Small intestine (tissue), 16 donors: ENCODE measurements at places on chromosomes 3 and 15. TPM values are rescaled to one million over a fixed set of nuclear protein-coding genes. Genes with fewer than 3 reads are reported as not detected.

GASK1A gene
- 0.45 TPM for polyA plus RNA-seq

CCR9 gene
- 0.22 TPM for polyA plus RNA-seq

LAMB2 gene
- 312 TPM for polyA plus RNA-seq

STX19 gene
- polyA plus RNA-seq: 5.1 TPM

DNA sequence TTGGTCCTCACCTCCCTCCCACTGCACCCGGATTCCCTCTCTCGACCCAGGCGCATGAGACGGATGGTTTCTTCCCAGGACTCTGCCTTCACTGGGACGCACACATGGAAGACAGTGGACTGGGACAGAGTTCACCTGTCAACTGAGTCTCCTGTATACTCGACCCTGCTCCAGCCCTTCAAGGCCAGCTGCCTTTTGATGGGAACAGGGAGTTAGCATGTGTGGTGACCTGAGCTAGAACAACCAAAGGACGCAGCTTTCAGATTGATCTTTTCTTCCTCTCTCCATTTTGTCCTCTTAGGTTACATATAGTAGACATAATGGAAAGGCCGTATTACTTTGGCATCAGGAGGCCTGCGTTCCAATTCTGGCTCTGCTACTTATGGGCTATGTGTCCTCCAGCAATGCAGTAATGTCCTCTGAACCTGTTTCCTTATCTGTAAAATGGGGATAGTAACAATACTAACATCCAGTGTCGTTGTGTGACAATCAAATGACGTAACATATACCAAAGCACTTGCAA, 94.1 kb downstream of the PEX5L start:
- DNase-seq: no peak
- H3K4me1 ChIP-seq: no peaks in the 10 kb centered on the region
- H3K4me3 ChIP-seq: no peak overlapping the region
- H3K27me3 ChIP-seq: peaks cover 5% of the 10 kb centered on the region
- no peak overlapping the region for H3K27ac ChIP-seq

GRCh38 chr3:126081618-126082361, 2.1 kb downstream of the SLC41A3 start:
- no peaks in the 10 kb centered on the region for H3K4me1 ChIP-seq
- no peaks in the 10 kb centered on the region for H3K36me3 ChIP-seq
- H3K27me3 ChIP-seq: no peaks in the 10 kb centered on the region
- no peak overlapping the region for H3K4me3 ChIP-seq

DNA sequence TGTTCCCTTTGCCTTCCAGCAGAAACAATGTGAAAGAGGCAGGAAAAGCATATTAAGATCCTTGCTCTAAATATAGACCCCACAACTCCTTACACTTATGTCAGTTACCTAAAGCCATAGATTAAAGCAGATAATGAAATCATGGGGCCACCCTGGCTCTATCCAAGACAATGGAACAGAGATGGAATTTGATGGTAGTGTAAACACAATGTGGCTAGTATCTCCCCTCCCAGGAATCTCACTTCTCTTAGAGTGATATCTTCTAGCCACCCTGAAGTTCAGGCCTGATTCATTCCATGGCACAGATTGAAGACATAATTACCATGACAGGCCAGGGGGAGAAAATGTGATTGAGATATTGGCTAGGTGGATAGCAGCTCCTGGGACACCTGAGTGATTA, 32.6 kb downstream of the GALNT15 start:
- H3K4me3 ChIP-seq: no peak overlapping the region
- H3K27me3 ChIP-seq: no peaks in the 10 kb centered on the region
- DNase-seq: no peak
- no peak overlapping the region for H3K27ac ChIP-seq
- no peaks in the 10 kb centered on the region for H3K4me1 ChIP-seq
- H3K36me3 ChIP-seq: no peaks in the 10 kb centered on the region

- peaks cover 6% of the 10 kb centered on the region for H3K4me1 ChIP-seq
- no peaks in the 10 kb centered on the region for H3K36me3 ChIP-seq
- H3K27ac ChIP-seq: no peak overlapping the region
- H3K4me3 ChIP-seq: no peak overlapping the region
- no peaks in the 10 kb centered on the region for H3K27me3 ChIP-seq
- no peak for DNase-seq
These were observed 6.2 kb upstream of the THRB start for GRCh38 chr3:24500806-24501205.

DNA sequence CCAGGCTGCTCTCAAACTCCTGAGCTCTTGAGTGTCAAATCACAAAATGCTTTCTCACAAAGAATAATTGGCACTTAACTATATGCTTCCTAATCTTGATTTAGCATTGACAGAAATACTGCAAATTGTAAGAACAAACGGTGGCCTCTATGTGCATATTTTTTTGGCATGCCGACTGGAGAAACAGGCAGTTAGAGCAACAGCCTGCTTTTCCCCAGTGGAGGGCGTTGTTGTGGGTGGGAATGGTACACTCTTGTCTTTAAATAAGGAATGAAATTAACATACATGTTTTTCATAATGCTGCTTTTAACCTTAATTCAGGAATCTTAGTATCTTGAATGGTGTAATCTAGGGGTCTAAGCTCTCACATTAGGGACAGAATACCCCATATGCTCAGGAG, 31.1 kb upstream of the SV2B start:
- no peaks in the 10 kb centered on the region for H3K4me1 ChIP-seq
- H3K4me3 ChIP-seq: no peak overlapping the region
- no peak for DNase-seq
- peaks cover 8% of the 10 kb centered on the region for H3K27me3 ChIP-seq
- no peaks in the 10 kb centered on the region for H3K36me3 ChIP-seq

DNA sequence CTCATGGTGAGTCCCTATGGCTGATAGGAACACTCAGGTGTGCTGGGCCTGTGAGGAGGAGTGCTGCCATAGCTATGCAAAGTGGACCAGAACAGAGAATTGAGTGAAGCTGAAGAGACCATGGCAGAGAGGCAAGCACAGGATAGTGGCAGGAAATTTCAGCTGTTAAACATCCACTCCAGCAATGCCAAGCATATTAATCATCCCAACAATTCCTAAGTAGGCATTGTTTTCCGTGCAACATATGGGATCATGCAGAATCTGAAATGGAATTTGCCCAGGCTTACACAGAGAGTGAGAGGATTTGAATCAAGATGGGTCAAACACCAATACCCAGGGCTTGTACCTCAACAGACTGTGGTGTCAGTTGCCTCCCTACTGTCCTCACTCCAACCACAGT, 582.6 kb upstream of the UBE2E2 start:
- H3K4me1 ChIP-seq: no peaks in the 10 kb centered on the region
- no peak overlapping the region for H3K27ac ChIP-seq
- no peaks in the 10 kb centered on the region for H3K27me3 ChIP-seq

DNA sequence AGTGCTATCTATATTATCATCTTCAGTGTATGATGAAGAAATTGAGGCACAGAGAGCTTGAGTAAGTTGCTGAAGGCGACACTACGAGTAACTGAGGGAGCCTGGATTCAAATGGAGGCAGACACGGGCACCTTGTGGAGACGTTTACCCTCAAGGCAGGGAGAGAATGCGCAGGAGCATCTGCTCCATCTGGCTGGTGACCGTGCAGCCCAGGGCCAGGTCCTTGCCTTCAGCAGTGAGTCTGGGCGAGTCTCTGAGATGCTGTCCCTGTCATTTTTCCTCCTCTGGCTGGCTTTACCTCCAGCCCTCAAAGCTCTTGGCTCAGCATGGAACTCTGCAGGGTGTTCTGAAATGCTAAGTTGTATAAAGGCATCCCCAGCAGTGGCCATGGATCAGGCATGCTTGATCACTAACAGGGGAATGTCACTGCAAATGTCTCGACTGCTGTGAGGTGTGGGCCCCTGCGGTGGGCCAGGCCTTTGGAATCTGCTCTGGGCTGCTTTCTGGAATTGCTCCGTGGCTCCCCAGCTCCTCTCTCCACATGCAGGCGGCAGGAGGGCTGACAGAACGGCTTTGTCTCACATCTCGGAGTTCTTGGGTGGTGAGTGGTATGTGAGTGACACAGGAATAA, 19.7 kb downstream of the SPSB4 start:
- H3K4me3 ChIP-seq: no peak overlapping the region
- no peaks in the 10 kb centered on the region for H3K27me3 ChIP-seq

GRCh38 chr15:92733934-92734521, 78.5 kb upstream of the FAM174B start:
- H3K27me3 ChIP-seq: no peaks in the 10 kb centered on the region
- DNase-seq: peak; percentile 69
- H3K4me3 ChIP-seq: peak overlapping the region; percentile 41

GRCh38 chr15:66566963-66567531, 1.2 kb upstream of the LCTL start:
- no peaks in the 10 kb centered on the region for H3K36me3 ChIP-seq
- no peak overlapping the region for H3K4me3 ChIP-seq
- H3K27ac ChIP-seq: no peak overlapping the region

DNA sequence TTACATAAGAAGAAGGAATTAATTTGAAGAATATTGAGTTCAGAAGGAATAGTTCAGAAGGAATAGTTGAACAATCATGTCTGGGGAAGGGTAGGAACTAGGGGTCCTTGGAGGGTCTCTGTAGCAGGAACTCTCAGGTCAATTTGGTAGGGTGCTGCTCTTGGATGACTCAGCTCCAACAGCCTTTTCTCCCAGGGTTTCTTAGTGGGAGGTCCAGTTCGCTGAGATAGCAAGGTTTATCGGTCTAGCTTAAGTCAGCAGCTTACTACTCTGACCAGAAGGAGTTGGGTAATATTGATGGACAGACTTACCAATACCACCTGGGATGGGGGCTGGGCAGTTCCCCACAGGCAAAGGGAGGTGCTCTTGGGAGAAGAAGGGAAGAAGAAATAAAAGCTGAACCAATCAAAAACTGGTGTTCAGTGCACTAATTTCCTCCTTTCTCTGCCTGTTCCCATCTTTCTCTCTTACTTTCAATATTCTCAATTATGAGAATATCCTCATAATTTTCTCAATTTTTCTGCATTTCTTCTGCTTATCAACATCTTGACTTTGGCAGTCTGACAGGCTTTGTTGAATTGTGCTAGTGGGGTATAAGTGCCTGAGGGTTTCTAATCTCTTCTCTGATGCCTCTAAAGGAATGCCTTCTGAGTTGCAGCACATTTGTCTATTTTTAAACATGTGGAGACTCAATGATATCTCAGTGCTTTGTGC, 14.4 kb upstream of the MITF start:
- no peaks in the 10 kb centered on the region for H3K36me3 ChIP-seq
- H3K27ac ChIP-seq: no peak overlapping the region
- H3K27me3 ChIP-seq: peaks cover 2% of the 10 kb centered on the region
- H3K4me1 ChIP-seq: no peaks in the 10 kb centered on the region
- no peak for DNase-seq

GRCh38 chr3:111249421-111249820, 177.8 kb downstream of the NECTIN3 start:
- H3K4me1 ChIP-seq: no peaks in the 10 kb centered on the region
- H3K27ac ChIP-seq: no peak overlapping the region
- no peaks in the 10 kb centered on the region for H3K36me3 ChIP-seq
- DNase-seq: no peak
- no peaks in the 10 kb centered on the region for H3K27me3 ChIP-seq
- H3K4me3 ChIP-seq: no peak overlapping the region

DNA sequence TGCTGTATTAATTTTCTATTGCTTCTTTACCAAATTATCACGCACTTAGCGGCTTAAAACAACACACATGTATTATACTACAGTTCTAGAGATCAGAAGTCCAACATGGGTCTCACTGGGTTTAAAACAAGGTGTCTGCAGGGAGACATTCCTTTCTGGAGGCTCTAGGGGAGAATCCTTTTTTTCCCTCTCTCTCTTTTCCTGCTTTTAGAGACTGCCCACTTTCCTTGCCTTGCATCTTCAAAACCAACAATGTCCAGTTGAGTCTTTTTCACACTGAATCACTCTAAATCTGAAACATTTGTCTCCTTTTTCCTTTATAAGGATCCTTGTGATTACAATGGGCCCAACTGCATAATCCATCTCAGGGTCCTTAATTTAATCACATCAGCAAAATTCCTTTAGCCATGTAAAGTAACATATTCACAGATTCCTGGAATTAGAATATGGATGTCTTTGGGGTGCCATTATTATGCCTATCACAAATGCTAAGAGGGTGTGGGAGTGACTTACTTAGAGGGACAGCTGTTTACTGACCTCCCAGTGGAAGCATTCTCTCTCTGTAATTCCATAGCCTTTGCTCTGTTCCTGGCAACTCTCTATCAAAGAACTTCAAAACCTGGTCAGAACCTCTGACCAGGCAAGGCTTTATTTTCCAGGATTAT, 21.8 kb downstream of the CD200 start:
- H3K27me3 ChIP-seq: no peaks in the 10 kb centered on the region
- no peak for DNase-seq
- no peaks in the 10 kb centered on the region for H3K36me3 ChIP-seq
- H3K4me3 ChIP-seq: no peak overlapping the region
- peaks cover 2% of the 10 kb centered on the region for H3K4me1 ChIP-seq

DNA sequence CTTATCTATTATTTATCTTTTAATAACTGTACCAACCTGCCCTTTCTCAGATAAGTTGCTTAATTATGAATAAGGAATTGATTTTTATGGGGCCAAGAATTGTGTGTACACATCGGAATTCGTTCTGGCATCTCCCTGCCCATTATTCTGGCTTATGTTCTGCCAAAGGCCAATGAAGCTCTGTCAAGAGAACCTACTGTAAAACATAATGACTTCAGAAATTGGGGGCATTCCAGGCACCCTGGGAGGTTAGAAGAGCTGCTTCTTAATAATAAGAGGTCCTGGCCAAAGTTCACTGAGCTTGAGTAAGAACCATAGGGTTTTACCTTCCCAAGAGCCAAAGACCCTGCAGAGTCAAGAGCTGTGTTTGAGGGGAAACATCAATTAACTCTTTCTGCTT, 261.7 kb downstream of the SLC9A9 start:
- no peaks in the 10 kb centered on the region for H3K27me3 ChIP-seq
- DNase-seq: no peak
- peaks cover 5% of the 10 kb centered on the region for H3K4me1 ChIP-seq
- no peak overlapping the region for H3K4me3 ChIP-seq
- no peak overlapping the region for H3K27ac ChIP-seq

GRCh38 chr3:32816439-32817256, 1.1 kb upstream of the TRIM71 start:
- peak; percentile 84 for DNase-seq
- no peaks in the 10 kb centered on the region for H3K36me3 ChIP-seq
- H3K4me1 ChIP-seq: peaks cover 5% of the 10 kb centered on the region
- peak overlapping the region; percentile 33 for H3K4me3 ChIP-seq
- no peak overlapping the region for H3K27ac ChIP-seq

GRCh38 chr3:4571690-4572334, 78.7 kb downstream of the ITPR1 start:
- H3K27me3 ChIP-seq: no peaks in the 10 kb centered on the region
- no peaks in the 10 kb centered on the region for H3K36me3 ChIP-seq
- no peaks in the 10 kb centered on the region for H3K4me1 ChIP-seq
- DNase-seq: no peak
- H3K27ac ChIP-seq: no peak overlapping the region

- no peak overlapping the region for H3K27ac ChIP-seq
- no peaks in the 10 kb centered on the region for H3K27me3 ChIP-seq
- no peaks in the 10 kb centered on the region for H3K36me3 ChIP-seq
- H3K4me1 ChIP-seq: no peaks in the 10 kb centered on the region
- no peak overlapping the region for H3K4me3 ChIP-seq
These were observed 108.5 kb downstream of the ZIC4 start for GRCh38 chr3:147297761-147298350.
